ENCODE measurements at places on chromosomes 6 and 20.

DNA sequence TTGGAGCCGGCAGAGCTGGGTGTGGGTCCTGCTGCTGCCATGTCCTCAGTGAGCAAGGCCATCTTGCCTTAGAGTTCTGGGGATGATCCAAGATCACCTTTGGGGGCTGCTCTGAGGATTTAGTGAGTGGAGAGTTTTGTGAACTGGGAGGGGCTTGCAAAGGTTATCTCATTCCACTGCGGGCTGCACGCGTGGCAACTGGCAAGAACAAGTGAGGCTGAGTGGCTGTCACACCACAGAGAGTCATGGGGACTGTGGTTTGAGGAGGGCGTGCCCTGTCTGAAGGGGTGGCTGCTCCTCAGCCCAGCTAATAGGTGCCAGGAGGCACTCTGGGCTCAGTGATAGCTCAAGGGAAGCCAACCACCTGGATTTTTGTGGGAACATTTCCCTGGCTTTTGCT is 37.6 kb downstream of the TTLL9 start:
- DNase-seq, result no peak

DNA sequence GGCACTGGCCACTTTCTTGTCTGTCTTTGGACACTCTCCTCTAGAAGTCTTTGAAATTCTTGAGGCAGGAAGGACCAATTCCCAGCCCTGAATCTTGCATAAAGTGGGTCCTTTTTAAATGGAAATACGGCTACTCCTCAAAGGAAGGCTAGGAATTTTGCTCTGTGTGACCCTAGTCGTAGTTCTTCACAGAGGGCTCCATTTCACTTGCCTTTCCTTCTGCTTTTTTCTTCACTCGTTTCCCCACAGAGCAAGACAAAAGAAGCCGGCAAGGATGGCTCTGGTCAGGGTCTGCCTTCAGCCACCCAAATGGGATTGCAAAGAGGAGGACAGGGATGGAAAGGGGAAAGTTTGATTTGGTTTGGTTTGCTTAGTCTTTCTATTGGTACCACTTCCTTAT is 25.8 kb downstream of the HLA-E start:
- no peak for DNase-seq

DNA sequence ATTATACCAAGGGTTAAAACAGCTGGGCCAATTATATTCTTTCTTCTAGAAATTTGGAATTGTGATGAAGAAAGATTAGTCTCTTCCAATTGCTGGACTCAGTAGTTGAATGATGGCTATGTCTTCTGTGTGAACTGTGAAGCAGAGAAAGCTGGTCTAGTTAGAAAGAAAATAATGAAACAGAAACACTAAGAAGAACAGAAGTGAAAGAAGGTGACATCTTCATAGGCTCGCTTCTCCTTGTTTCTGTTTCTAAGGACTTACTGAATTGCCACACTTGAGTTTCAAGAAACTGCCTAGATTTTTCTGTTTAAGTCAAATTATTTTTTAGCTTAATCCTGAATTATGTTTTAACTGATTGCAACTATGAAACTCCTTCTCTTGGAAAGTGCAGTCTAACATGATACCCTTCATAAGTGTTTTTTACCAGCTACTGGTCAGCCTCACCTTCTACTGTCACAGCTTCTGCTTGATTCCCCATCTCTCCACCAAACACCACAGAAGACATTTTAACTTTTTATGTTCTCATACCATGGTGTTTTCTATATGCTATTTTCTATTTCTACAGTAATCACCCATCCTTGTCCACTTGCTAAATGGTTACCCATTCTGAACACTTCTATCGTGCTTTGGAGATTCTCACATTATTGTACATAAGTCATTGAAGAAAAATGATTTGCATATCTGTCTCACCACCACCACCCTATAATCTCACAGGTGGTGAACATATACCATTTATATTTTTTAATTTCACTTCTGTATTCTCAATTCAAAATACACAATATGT is 268.8 kb downstream of the GRIK2 start:
- DNase-seq, result no peak

DNA sequence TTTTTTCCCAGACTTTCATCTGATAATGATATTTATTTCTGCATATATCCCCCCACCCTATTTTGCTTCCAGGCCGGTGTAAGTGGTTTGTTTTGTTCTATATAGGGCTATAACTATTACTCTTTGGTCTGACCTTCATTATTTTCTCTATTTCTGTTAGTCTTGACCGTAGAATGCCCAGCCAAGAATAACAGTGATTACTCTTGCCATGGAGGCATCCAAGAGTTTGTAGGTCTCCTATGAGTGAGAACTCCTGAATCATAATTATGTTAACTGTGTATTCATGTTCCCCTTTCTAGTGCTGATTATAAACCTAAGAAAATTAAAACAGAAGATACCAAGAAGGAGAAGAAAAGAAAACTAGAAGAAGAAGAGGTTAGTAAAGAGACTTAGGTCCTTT is 52.2 kb downstream of the TOP1 start:
- no peak for DNase-seq

- DNase-seq, result no peak
Observed at GRCh38 chr6:112571488-112572270, 224.5 kb downstream of the RFPL4B start.

- no peak for DNase-seq
Observed at GRCh38 chr6:148491638-148492251, 149.1 kb downstream of the SASH1 start.

- no peak for DNase-seq
Observed at GRCh38 chr6:169170583-169170955, 83.1 kb downstream of the THBS2 start.

DNA sequence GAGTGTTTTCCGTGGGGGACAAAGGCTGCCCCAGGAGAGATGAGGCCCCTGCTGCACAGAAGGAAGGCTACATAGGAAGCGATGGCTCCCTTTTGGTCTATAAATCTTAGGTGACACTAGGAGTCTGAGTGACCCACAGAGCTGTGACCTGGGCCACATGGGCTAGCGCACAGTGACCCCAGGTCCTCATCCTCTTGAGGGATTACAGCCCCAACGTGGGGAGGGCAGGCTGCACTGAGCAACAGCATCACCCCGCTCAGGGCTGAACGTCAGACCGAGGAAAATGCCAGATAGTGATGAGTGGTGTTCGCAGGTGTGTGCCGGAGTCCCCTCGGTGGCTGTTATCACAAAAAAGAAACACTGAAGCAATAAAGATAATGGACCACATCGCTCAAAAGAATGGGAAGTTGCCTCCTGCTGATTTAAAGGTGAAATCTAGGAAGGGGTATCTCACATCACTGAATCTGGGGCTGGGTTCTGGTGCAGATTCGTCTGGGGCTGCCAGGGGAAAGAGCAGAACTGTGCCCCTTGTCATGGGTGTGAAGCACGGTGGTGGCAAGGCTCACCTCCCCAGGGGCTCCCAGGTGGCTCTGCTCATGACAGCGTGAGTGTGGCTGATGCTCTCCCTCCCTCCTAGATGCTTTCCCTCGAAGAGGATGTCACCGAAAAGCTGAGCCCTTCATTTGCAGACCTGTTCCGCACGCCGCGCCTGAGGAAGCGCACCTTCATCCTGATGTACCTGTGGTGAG is 14.5 kb downstream of the SLC22A1 start:
- no peak for DNase-seq

DNA sequence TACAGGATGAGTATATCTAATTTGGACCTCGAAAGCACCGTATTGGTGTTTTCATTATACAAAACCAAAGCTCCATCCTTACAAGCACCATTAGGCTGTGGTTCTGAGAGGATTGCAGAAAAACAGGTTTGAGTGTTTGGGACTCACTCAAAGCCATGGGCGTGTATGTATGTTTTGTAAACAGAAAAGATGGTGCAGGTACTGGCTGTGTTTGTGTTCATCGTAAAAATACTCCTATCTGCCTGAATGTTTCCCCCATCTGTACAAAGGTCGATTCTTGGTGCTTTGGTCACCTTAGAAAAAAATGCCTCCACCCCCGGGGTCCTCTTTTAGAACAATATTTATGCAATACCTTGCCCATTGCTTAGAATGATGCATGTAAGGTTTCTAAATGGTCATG is 286.6 kb downstream of the TSHZ2 start:
- no peak for DNase-seq

- DNase-seq, result no peak
Observed at GRCh38 chr6:33578164-33578563, 1.9 kb downstream of the BAK1 start.

- no peak for DNase-seq
Observed at GRCh38 chr6:137805622-137806021, 61.4 kb upstream of the TNFAIP3 start.

DNA sequence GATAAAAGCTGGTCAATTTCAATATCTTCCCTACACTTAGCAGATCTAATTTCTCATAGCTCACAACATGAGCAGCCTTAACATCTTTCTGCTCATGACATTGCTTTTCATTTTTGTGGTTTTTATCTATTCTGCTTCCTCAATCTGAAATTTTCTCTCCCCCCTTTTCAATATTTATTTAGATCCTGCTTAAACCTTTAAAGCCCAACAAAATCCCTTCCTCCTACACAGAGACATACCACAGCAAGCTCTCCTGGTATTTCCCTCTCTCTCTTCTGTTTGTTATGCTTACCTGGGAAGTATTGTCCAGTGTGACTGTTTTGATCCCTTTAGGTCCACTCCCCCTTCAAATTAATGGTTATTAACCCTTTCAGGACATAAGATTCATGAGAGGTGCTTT is 582.5 kb downstream of the RFPL4B start:
- DNase-seq, result no peak

- DNase-seq, result no peak
Observed at GRCh38 chr6:35275744-35276260, 16.3 kb downstream of the ZNF76 start.

GRCh38 chr6:7006515-7007191 is 101.1 kb upstream of the RREB1 start:
- DNase-seq, result no peak

All from NCI-H2081 treated with DMSO at 0.1 percent for 48 hours (cell line).